ENCODE measurements at places on chromosomes 2 and 18. TPM values are rescaled to one million over a fixed set of nuclear protein-coding genes. Genes with fewer than 3 reads are reported as not detected.
A peak's percentile ranks its signal among the peaks of the same experiment; 100 is the strongest.

SKA1 gene
- 24.8 TPM for total RNA-seq

SERPINB4 gene
- not detected for total RNA-seq

- DNase-seq: no peak
- H3K27me3 ChIP-seq: no peaks in the 10 kb centered on the region
Observed at GRCh38 chr2:212117926-212118325, 420.7 kb downstream of the ERBB4 start.

- no peaks in the 10 kb centered on the region for H3K4me1 ChIP-seq
- H3K27ac ChIP-seq: no peak overlapping the region
- no peak overlapping the region for H3K4me3 ChIP-seq
- no peaks in the 10 kb centered on the region for H3K27me3 ChIP-seq
Observed at GRCh38 chr2:9941196-9941995, 10.1 kb upstream of the GRHL1 start.

SNORC gene
- total RNA-seq: 1.4 TPM

DNA sequence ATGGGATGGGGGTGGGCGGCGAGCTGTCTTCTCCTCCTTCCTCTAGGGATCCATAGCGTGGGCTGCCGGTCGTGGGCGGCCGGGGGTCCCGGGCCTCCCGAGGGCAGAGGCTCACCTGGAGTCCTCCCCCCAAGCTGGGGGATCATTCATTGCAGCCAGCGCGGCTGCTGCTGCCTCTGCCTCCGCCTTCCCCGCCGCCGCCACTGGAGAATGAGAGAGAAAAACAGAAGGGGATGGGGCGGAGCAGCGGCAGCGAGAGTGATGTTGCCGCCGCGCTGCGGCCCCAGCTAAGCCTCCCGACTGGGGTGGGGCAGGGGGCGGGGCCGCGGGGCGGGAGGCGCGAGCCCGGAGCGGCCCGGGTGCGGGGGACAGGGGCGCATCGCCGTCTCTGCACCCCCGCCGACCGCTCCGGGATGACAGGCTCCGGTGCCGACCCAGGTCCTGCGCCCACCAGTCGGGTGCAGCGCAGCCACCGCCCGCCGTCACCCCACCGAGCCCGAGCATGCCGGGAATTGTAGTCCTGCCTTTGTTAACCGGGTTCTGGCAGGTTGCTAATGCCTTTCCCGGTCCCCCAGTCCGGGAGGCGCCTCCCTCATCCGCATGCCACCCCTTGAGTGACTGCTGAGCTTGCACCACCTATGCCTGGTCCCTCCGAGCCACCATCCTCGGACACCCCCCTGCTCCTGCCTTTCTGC is at the start of gene KIF3C:
Gene KIF3C (minus strand): TSS at position 225 of the 695 bp plus-strand sequence. CDS start 580 bp downstream, outside the sequence.
- no peaks in the 10 kb centered on the region for H3K36me3 ChIP-seq
- H3K27ac ChIP-seq: peak within 1 kb of the TSS; percentile 62
- H3K27me3 ChIP-seq: no peaks in the 10 kb centered on the region
- no peaks in the 10 kb centered on the region for H3K4me1 ChIP-seq
- peak within 1 kb of the TSS; percentile 64 for H3K4me3 ChIP-seq

- H3K27me3 ChIP-seq: no peaks in the 10 kb centered on the region
- no peak overlapping the region for H3K27ac ChIP-seq
- H3K4me3 ChIP-seq: no peak overlapping the region
- DNase-seq: no peak
- H3K36me3 ChIP-seq: no peaks in the 10 kb centered on the region
Observed at GRCh38 chr2:158926478-158926948, 41.9 kb upstream of the TANC1 start.

- H3K4me3 ChIP-seq: no peak overlapping the region
- peaks cover 23% of the 10 kb centered on the region for H3K4me1 ChIP-seq
- no peak overlapping the region for H3K27ac ChIP-seq
- peaks cover 81% of the 10 kb centered on the region for H3K36me3 ChIP-seq
- no peak for DNase-seq
Observed at GRCh38 chr2:97763176-97763845, 49.9 kb downstream of the ZAP70 start.

DNA sequence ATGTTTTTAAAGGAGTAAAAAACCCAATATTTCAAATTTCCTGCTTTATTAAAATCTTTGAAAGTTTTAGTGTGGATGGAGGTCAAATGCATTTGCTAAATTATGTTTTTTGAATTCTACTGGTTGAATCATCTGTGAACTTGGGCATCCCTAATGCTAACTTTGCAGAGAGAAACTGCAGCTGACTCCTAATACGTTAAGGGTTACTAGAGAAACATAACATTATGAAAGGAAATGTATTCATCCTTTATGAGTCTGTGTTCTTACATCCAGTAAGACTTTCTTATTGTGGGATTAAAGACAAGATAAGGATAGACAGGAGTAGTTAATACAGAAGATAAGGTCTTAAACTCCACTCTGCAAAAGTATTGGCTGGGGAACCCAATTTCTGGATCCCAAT is 140.6 kb downstream of the FAM124B start:
- no peak overlapping the region for H3K4me3 ChIP-seq
- no peak for DNase-seq
- H3K27ac ChIP-seq: no peak overlapping the region
- no peaks in the 10 kb centered on the region for H3K27me3 ChIP-seq
- H3K36me3 ChIP-seq: no peaks in the 10 kb centered on the region

RFTN2 gene
- 0.64 TPM for total RNA-seq

GRCh38 chr2:33145459-33145858 is 198.7 kb downstream of the LTBP1 start:
- H3K4me1 ChIP-seq: no peaks in the 10 kb centered on the region
- H3K4me3 ChIP-seq: no peak overlapping the region
- H3K27ac ChIP-seq: no peak overlapping the region
- H3K36me3 ChIP-seq: no peaks in the 10 kb centered on the region
- DNase-seq: no peak

DNA sequence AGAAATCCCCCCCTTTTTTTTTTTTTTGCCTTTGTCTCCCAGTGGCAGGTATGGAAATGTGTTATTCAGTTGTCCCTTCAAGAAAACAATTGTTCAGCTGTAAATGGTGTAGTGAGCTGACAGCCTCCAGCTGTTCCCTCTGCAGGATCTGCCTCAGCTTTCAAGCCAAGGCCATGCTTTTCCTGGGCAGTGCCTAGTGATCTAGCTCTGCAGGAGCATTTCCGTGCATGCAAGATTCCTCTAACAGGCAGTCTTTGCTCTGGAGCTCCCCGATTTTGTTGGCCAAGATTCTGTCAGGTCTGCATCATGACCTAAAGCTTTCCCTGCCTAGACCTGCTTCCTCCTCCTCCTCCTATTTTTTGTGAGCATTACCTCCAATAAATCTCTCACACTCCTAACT is 300.7 kb upstream of the UBE2E3 start:
- no peak for DNase-seq
- H3K27me3 ChIP-seq: no peaks in the 10 kb centered on the region
- no peaks in the 10 kb centered on the region for H3K36me3 ChIP-seq
- no peaks in the 10 kb centered on the region for H3K4me1 ChIP-seq

MRO gene
- not detected for total RNA-seq

DNA sequence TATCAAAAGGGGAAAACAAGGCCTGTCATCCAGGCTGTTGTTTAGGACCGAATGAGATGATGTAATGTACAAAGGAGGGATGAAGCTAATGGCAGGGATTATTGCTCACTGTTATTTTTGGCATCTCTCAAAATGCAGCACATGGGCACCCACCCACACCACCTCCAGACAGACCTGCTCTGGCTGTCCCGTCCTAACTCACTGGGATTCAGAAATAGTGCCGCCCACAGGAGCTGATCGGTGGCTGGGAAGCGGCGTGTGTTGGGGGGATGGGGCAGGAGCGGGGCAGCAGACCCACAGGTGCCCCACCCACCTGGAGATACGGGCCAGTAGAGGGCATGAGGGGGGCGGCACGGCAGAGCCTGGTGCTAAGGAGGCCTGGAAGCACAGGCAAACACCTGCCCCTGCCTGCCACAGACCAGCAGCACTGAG is 52.2 kb downstream of the CRACDL start:
- no peaks in the 10 kb centered on the region for H3K27me3 ChIP-seq
- H3K4me1 ChIP-seq: no peaks in the 10 kb centered on the region
- H3K27ac ChIP-seq: no peak overlapping the region

DNA sequence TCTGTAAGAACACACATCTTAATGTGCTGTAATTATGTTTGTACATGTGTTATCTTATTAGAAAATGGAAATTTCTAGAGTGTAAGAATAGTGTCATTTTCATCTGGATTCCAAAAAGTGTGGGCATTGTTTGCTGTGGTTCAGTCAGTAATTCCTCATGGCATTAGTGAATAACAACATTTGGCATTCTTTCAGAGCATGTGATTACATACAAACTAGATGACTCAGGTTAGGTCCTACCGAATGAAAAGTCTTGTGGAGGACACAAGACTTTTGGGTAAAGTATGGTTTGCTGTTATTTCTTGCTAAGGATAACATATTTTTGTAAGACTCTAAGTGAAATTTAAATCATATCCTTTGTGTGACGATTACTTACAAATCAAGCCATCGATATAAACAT is 593.1 kb upstream of the NRXN1 start:
- H3K27ac ChIP-seq: no peak overlapping the region
- DNase-seq: no peak
- H3K4me3 ChIP-seq: no peak overlapping the region

SLC5A7 gene
- not detected for total RNA-seq

TDRD15 gene
- total RNA-seq: not detected

DNA sequence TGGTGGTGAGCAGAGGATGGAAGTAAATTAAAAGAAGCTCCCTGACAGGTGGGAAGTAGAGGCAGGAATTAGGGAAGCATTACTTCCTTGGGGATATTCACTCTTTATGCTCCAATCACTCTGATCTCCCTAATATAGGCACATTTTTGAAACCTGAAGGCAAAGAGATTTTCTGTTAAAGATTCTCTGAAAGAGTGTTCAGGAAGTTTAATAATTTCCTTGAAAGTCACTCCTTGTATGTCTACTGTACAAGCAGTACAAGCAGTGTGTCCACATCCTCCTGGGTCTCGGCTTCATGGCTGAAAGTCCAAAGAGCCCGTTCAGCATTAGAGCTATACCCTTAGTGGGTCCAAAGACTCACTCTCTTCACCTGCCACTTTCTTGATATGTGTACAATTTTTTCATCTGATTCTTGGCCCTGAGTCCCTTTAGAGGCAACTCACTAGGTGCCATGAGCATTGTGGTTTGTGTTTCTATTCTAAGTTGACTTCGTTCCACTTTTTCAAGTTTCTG is 60.2 kb downstream of the AAK1 start:
- H3K36me3 ChIP-seq: no peaks in the 10 kb centered on the region
- no peak for DNase-seq
- no peak overlapping the region for H3K4me3 ChIP-seq
- peaks cover 35% of the 10 kb centered on the region for H3K4me1 ChIP-seq
- H3K27me3 ChIP-seq: no peaks in the 10 kb centered on the region

DNA sequence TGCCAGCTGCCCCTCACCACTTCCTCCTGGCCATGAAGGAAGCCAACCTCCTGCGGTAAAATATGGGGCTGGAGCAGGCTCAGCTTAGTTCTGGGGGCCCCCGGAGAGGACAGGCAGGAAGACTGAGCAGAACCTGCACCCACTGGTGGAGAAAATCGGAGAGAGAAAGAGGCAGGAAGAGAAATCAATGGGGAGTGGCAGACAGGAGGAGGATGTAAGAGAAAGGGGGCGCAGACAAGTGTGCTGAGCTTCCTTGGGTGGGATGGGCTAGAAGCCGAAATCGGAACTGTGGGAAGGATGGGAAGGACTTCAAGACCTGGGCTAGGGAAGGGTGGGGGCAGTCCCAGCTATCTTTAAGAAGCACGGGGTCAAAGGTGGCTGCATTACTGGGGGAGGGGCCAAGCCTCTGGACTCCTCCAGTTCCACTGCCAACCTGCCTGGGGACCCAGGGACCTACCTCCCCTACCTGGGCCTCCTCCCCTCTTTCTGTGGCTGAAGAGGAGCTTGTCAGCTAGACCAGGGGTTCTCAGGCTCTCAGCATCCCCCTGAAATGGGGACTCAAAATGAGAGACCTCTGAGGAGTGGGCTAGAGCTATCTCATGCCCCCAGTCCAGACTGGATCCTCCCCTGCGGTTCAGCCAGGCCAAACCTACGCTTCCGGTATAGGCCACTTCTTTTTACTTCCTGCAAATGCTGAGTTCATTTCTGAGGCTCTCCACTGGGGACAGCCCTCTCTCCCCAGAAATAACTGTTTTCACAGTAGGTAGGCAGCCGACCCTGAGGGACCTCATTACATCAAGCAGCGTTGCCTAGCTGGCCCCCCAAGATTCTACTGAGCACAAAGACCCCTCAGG is 33.6 kb upstream of the B3GNT7 start:
- no peaks in the 10 kb centered on the region for H3K36me3 ChIP-seq
- DNase-seq: no peak
- H3K27me3 ChIP-seq: no peaks in the 10 kb centered on the region

- H3K4me3 ChIP-seq: no peak overlapping the region
- H3K27me3 ChIP-seq: no peaks in the 10 kb centered on the region
- H3K36me3 ChIP-seq: no peaks in the 10 kb centered on the region
- H3K27ac ChIP-seq: no peak overlapping the region
- DNase-seq: no peak
Observed at GRCh38 chr2:178066890-178067669, 5.5 kb downstream of the PDE11A start.

CRYGC gene
- not detected for total RNA-seq

GRCh38 chr2:25557179-25558036 is 116.0 kb downstream of the DTNB start:
- H3K27me3 ChIP-seq: no peaks in the 10 kb centered on the region
- no peak for DNase-seq
- no peak overlapping the region for H3K27ac ChIP-seq
- H3K36me3 ChIP-seq: no peaks in the 10 kb centered on the region

- no peak for DNase-seq
- H3K27ac ChIP-seq: no peak overlapping the region
- H3K4me3 ChIP-seq: no peak overlapping the region
- no peaks in the 10 kb centered on the region for H3K27me3 ChIP-seq
- no peaks in the 10 kb centered on the region for H3K36me3 ChIP-seq
Observed at GRCh38 chr2:128734521-128735295, 416.0 kb upstream of the HS6ST1 start.

CELF4 gene
- total RNA-seq: not detected

DNA sequence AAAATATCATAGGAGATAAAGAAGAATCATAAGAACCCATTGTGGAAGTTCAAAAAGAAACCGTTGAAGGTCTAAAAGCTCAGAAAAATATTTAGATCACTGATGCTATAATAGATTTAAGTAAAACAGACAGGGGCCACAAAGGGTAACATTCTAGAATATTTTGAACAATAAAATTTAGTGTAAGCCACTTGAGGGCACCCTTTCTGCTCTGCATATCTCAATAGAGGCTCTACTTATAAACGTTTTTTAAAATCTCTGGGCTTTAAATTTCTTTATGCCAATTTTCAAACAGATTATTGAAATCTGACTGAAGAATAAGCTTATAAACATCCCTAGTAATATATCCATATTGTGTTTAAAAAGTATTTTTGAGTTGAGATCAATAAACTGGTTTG is 57.6 kb upstream of the IL1RL1 start:
- H3K36me3 ChIP-seq: no peaks in the 10 kb centered on the region
- H3K4me3 ChIP-seq: no peak overlapping the region
- H3K4me1 ChIP-seq: peaks cover 33% of the 10 kb centered on the region
- H3K27me3 ChIP-seq: no peaks in the 10 kb centered on the region
